ENCODE measurements at places on chromosomes 6 and 20. TPM values are rescaled to one million over a fixed set of nuclear protein-coding genes. Genes with fewer than 3 reads are reported as not detected.

The MUC21 gene
- total RNA-seq = not detected

The CDKN1A gene
- 284 TPM for total RNA-seq

The LTB gene
- total RNA-seq = not detected

The CLIC1 gene
- total RNA-seq = 600 TPM

The BCLAF1 gene
- 163 TPM for total RNA-seq

The ECT2L gene
- 0.11 TPM for total RNA-seq

The ADGRF5 gene
- not detected for total RNA-seq

The NRSN1 gene
- not detected for total RNA-seq

The FIG4 gene
- 28.9 TPM for total RNA-seq

The WFDC12 gene
- not detected for total RNA-seq

The MSH5 gene
- 12.3 TPM for total RNA-seq

The ALDH8A1 gene
- 0.43 TPM for total RNA-seq

The POM121L2 gene
- total RNA-seq = not detected

The HRH3 gene
- not detected for total RNA-seq

The MYO6 gene
- 19.9 TPM for total RNA-seq

The TTPAL gene
- 18.8 TPM for total RNA-seq

The GPR63 gene
- total RNA-seq = 0.11 TPM

The ARMC12 gene
- total RNA-seq = 0.39 TPM

The BFSP1 gene
- 1.3 TPM for total RNA-seq

The GRM1 gene
- total RNA-seq = 0.26 TPM

The VIP gene
- not detected for total RNA-seq

The KCNQ5 gene
- total RNA-seq = 55.2 TPM

The VSX1 gene
- not detected for total RNA-seq

The LY6G6F gene
- not detected for total RNA-seq

The HLA-DQA2 gene
- not detected for total RNA-seq

The PNLDC1 gene
- total RNA-seq = 0.65 TPM

The ULBP2 gene
- 4.2 TPM for total RNA-seq

The SAMD10 gene
- total RNA-seq = 0.65 TPM

The TCF19 gene
- total RNA-seq = 8.5 TPM

The KCNS1 gene
- total RNA-seq = not detected

The SAMD5 gene
- 2.8 TPM for total RNA-seq

The BPIFB1 gene
- total RNA-seq = not detected

The MOG gene
- not detected for total RNA-seq

The RTF2 gene
- 74.5 TPM for total RNA-seq

The TLDC2 gene
- 0.65 TPM for total RNA-seq

All from articular chondrocyte of knee joint (primary cell).